ENCODE measurements at places on chromosomes 16 and 17.

DNA sequence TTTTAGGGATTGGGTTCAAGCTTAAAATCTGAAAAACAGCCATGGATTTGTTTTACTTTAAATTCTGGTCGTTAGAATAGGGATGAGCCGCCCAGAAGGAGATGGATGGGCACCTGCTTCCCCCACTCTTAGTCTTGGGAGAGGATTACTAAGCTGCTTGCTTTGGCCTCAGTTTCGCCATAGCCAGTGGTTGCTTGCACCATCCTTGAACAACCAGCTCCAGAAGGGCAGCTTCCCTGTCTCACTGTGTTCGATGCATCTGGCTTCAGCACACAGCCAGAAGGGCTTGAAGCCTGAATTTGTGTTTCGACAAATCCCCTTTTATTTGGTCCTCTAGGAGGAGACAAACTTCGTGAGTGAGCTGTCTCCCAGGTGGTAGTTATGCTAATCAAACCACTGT is 7.1 kb downstream of the CYB5D2 start:
- DNase-seq, result no peak

GRCh38 chr16:65120831-65121721 is 787 bp downstream of the CDH11 start:
- DNase-seq, result no peak

DNA sequence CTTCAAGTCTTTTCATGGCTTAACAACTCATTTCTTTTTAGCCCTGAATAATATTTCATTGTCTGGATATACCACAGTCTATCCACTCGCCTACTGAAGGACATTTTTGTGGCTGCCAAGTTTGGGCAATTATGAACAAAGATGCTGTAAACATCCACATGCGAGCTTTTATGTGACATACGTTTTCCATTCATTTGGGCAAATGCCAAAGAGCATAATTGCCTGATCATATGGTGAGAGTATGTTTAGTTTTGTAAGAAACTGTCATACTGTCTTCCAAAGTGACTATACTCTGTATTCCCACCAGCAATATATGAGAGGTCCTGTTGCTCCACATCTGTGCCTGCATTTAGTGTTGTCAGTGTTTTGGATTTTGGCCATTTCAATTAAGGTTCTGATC is 81.3 kb downstream of the ELAC2 start:
- no peak for DNase-seq

DNA sequence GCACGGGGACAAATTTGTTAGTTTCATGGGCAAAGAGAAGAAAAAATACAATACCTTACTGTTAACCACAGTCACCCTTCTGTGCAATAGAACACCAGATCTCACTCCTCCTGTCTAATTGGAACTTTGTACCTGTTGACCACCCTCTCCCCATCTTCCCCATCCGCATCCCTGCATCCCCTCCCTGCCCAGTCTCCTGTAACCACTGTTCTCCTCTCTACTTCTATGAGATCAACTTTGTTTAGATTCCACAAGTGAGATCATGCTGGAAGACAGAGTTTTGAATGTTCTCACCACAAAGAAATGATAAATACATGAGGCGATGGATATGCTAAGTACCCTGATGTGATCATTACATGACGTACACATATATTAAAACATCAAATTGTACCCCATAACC is 47.7 kb downstream of the CLEC16A start:
- DNase-seq, result no peak
